ENCODE measurements at places on chromosomes 4 and X. TPM values are rescaled to one million over a fixed set of nuclear protein-coding genes. Genes with fewer than 3 reads are reported as not detected.

GRCh38 chr4:11252149-11252548 is 176.5 kb downstream of the HS3ST1 start:
- no peak for DNase-seq

GRCh38 chr4:106303548-106304281 is 12.3 kb downstream of the TBCK start:
- DNase-seq, result no peak

GRCh38 chr4:3407930-3408792 is 33.6 kb upstream of the HGFAC start:
- no peak for DNase-seq

GRCh38 chr4:175787948-175788347 is 24.1 kb downstream of the GPM6A start:
- no peak for DNase-seq

DNA sequence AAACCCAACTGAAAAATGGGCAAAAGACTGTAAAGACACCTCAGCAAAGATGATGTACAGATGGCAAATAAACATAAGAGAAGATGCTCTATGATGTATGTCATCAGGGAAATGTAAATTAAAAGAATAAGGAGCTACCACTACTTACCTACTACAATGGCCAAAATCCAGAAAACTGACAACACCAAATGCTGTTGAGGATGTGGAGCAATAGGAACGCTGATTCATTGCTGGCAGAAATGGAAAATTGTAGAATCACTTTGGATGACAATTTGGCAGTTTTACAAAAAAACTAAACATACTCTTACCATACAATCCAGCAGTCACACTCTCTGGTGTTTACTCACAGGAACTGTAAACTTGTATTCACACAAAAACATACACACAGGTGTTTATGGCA is 222.3 kb upstream of the LDB2 start:
- no peak for DNase-seq

DNA sequence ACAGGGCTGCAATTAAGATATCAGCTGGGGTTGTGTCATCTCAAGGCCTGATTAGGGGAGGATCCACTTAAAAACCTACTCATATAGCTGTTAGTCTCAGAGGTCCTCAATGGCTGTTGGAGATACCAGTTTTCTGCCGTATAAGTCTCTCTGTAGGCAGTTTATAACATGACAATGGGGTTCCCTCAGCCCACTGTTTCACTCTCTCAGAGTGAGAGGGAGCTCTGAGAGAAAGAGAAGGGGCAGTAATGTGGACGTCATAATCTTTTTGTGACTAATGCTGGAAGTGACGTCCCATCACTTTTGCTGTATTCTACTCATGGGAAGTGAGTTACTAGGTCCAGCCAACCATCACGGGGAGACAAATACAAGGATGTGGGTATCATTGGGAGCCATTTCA is 70.3 kb downstream of the STIM2 start:
- DNase-seq, result no peak

DNA sequence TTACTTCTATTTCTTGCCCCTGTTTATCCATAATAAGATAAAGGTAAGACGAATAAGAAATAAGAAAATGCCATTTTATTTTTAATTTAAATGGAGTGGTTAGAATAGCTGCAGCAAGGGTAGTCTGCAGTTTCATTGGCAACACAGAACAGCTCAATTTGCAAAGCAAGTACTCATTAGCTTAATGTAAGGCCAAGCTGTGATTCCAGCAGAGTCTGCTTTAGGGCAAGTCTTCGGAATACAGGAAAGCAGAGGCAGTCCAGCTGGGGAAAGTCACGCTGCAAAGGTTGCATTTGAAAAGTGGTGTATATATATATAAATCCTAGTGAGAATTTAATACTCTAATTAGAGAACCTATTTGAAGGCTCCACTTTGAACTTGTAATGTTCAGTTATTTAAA is 59.0 kb downstream of the ANXA10 start:
- no peak for DNase-seq

- DNase-seq, result peak; percentile 50
These were observed 35.1 kb upstream of the TACR3 start for GRCh38 chr4:103754844-103755243.

DNA sequence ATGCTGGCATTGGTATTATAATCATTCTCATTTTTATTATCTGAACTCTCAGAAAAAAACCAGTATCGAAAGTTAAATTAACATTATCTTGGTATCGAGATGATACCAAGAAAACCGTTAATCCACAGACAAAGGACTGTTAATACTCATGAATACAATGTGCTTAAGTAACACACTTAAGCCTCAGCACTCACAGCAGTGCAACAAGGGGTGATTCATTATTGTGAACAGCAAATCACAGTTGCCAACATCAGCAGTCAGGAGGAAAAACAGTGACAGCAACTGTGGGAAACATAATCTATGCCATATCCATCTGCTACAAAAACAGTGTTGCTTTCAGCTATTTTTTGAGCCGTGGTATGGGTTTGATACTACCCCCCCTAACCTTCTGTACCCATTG is 210.9 kb upstream of the ATOH1 start:
- DNase-seq, result no peak

DNA sequence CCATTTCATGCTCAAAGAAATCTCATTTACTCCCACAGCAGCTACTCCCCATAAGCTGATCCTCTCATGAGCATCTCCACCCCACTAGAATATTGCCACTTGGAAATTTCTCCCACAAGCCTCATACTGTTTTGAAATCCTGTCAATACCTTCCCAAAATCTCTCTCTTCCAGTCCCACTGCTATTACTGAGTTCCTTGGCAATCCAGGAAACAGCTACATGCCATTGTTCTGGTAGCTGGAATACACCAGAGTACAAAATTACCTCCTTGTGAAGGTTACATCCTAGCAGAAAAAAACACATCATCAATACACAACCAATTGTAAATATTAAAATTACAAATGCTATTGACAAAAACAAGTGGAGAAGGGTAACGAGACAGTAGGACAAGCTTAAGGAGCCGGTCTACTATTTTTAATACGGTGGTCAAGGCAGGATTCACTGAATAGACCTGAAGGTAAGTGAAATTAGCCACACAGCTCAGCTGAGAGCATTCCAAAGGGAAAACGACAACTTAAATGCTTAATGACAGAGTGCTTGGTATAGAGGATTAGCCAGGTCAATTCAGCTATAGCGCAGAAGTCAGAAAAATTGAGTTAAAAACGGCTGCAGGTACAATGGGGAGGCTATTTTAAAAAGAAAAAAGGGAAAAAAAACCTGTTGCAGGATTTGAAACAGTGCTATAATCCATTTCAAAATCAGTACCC is 6.4 kb downstream of the RPL9 start:
- no peak for DNase-seq

- no peak for DNase-seq
These were observed 173.6 kb upstream of the MED14 start for GRCh38 chrX:40908857-40909475.

DNA sequence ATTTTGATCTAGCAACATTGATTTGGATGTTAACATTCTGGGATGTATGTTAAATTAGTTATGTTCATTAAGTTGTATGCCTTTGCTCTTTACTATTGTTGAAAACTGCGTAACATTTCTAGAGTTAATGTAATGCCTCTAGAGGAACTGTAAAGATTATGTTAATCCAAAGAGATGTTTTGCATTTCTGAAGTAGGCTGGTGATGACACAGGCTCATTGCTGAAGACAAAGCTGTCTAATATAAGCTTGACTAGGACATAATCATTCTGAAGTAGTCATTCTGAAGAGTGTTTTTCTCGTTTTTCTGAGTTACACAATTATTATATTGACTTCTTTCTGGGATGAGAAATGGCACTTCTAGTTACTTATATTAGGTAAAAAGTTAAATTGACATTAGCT is 72.9 kb downstream of the LRP2BP start:
- no peak for DNase-seq

GRCh38 chr4:14768449-14768848 is 233.8 kb upstream of the CPEB2 start:
- DNase-seq, result no peak

DNA sequence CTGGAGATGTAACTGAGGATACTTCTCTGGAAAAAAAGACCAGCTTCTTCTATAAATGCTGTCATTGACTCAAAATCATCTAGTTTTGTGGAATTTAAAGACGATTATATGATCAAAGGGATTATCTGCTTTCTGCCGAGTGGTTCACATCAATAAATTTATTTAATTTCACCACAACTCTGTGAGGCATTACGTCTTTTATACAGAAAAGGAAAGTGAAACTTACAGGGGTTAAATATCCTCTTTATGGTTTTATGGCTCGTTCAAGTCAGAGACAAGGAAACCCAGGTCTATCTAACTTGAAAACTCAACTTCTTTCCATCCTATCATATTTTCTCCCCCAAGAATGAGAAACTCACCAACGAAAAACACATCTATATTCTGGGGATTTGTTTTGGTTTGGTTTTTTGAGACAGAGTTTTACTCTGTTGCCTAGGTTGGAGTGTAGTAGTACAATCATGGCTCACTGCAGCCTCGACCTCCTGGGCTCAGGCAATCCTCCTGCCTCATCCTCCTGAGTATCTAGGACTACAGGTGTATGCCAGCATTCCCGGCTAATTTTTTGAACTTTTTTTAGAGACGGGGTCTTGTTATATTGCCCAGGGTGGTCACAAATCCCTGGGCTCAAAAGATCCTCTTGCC is 377.9 kb upstream of the EMCN start:
- no peak for DNase-seq

DNA sequence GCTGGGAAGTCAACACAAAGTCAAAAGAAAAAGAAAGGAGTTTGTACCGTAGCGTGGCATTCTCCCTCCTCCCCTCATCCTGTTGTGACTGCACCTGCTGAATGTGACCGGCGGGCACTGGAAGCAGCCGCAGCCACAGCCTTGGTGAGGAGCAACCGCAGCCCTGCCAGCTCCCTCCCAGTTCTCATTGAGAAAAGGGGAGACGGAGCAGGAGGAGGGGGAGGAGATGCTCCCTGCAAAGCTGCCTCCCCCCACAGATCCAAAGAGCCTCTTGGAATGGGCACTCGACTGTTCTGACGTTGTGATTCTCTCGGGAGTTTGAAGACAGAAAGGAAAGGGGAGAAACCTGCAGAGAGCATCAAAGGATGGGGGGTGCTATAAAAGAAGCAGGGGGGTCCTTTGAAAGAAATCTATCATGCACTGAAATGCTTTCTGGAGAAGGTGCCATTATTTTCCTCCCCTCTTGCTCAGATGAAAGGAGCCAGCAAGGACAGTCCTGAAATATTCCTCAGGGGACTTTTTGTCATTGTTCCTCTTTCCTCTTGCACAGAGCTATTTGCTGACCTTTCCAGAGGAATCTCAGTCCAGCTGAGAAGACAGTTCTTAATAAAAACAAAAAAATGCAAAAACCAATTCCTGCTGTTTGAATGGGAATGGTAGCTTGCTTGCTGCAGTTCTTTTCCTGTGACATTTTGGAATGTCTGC is 429.7 kb downstream of the MAPK10 start:
- DNase-seq, result no peak

GRCh38 chrX:44651358-44651757 is 108.7 kb upstream of the FUNDC1 start:
- DNase-seq, result no peak

DNA sequence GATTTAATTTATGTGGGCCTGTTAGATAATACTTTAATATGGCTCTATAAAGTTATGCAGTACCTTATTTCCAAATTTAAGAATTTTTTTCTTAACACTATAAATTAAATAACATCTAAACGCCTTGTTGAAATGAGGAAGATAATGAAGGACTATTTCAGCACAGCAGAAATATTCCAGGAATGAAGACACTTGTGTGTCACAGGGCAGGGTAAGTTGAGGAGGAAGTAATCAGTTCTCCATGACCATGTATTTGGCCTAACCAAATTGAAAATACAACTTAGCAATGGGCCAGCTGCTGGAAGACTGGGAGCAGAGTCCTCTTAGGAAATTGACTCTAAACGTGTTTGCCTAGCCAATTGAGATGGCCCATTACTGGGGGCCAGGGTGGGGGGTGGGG is 16.9 kb downstream of the CXCL3 start:
- DNase-seq, result no peak

GNPDA2 gene
- 8.5 TPM for total RNA-seq

ADH4 gene
- total RNA-seq, result not detected

LRIT3 gene
- under 0.01 TPM for total RNA-seq

DIPK2B gene
- total RNA-seq, result not detected

NDNF gene
- 0.46 TPM for total RNA-seq

SHROOM3 gene
- total RNA-seq, result 109 TPM

HMX1 gene
- total RNA-seq, result not detected

TMPRSS11F gene
- total RNA-seq, result not detected

SPCS3 gene
- 90.4 TPM for total RNA-seq

MAGEA9B gene
- not detected for total RNA-seq
